Activated CD4-positive, CD25-positive, alpha-beta regulatory T cell treated with anti-CD3 and anti-CD28 coated beads, Interleukin-2, amount 50 U/mL, for 16 hours (primary cell): ENCODE measurements at places on chromosomes 12 and 14.

- no peak for DNase-seq
Observed at GRCh38 chr12:121783766-121784165, 9.7 kb downstream of the RHOF start.

- DNase-seq: no peak
Observed at GRCh38 chr12:120266180-120266870, 795 bp upstream of the PXN start.

DNA sequence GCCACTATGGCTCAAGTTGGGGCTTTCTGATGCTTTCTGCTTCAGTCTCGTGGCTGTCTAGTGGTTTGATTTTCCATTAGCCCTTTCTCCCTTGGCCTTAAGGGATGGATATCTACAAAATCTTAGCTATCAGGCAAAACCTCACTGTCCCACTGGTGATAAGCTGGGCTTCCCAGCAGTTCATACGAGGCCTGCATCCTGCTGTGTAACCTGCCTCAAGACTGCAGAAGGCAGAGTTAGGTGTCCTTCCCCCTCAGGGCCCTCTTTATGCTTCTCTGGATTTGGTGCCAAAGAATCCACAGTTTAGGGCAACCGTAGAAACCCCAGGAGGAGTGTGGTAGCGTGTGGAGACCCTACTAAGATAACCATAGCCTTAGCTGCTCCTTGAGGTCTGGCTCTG lies 38.9 kb downstream of the ETV6 start:
- DNase-seq: no peak

DNA sequence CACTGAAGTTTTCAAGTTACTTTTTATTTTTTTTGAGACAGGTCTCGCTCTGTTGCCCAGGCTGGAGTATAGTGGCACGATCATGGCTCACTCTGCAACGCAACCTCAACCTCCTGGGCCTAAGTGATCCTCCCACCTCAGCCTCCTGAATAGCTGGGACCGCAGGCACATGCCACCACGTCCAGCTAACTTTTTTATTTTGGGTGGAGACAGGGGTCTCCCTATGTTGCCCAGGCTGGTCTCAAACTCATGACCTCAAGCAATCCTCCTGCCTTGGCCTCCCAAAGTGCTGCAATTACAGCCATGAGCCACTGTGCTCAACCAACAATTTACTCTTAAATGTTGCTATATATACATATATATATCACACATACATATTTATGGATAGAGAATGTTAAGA lies 27.4 kb upstream of the LGALS3 start:
- DNase-seq: no peak

DNA sequence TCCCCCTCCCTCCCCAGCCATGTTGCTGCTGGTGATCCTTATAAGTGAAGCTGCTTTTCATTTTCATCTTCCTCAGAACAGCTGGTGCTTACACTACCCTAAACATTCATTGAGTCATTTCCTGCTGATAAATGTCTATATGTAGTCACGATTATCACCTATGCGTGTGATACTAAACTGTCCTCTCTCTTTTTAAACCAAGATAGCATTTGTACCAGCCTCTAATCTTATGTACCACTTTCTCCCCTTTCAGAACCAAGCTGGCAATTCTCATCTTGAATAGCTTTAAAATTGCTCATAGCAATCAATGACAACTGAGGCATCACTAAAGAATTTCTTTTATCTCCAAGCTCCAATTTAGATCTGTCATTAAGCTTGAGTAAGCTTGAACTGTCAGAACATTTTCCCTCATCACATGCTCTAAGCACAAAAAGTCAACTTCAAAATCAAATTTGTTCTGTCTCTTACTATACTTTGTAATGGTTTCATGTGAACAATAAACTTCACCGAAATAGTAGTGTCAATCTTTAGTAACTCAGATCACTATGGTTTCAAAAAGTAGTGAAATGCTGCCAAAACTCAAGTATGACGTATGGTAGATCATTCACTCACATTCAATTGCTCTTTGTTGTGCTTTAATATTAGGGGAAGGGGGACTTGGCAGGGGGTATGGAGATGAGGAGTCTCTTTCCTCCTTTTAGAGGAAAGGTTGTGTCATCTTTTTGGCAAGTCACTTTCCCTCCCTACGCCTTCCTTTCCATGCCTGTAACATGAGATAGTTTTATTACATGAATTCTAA lies 178.1 kb upstream of the NOVA1 start:
- no peak for DNase-seq

DNA sequence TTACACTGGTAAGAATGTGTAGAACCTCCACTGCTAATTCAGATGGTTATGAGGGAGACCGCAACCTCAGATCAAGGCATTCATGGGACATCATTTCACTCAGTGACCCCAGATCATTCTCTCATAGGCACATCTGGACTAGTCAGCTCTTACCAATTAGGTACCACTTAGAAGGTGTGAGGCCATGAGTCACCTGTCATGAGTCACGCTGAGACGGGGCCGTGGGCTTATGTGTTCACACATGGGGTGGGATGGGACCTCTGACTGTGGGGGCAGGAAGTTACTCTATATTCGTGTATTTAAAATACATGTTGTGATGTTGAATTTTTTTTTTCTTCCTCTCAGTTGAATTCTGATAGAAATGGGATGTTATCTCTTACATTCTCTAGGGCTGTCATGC lies 55.9 kb downstream of the CCDC92 start:
- DNase-seq: no peak

DNA sequence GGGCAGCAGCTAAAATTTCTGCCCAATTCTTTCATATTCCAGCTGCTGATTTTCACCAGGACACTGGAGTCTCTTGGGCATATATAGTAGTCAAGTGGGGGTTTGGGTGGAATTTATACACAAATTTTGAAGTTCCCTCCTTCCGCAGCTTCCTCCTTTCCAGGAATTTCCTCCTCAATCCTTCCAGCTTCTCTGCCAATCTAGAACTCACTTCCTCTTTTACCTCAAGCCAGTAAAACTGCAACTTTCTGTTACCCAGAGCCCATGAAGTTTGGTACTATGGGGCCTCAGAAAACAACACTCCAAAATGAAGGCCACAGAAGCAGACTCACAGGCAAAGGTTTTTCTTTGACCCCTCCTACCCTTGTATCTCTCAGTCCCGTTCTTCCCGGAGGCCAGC lies 51.7 kb upstream of the G2E3 start:
- no peak for DNase-seq

GRCh38 chr12:108525681-108526080 lies 10.6 kb downstream of the FICD start:
- no peak for DNase-seq

- no peak for DNase-seq
Observed at GRCh38 chr12:130462558-130463274, 125.0 kb downstream of the PIWIL1 start.

DNA sequence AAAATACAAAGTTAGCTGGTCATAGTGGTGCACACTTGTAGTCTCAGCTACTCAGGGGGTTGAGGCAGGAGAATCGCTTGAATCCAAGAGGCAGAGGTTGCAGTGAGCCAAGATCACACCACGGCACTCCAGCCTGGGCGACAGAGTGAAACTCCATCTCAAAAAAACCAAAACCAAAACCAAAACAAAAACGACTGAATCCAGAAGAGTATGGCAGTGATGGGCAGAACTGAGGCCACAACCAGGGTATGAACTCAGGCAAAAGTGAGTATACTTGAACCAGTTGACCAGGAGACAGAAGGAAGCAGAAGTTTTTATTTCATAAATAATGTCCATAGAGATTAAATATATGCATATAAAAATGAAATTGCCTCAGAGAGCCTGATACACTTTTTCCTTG lies 620.0 kb upstream of the SEL1L start:
- no peak for DNase-seq

GRCh38 chr12:46650688-46651087 lies 175.1 kb downstream of the SLC38A4 start:
- no peak for DNase-seq

DNA sequence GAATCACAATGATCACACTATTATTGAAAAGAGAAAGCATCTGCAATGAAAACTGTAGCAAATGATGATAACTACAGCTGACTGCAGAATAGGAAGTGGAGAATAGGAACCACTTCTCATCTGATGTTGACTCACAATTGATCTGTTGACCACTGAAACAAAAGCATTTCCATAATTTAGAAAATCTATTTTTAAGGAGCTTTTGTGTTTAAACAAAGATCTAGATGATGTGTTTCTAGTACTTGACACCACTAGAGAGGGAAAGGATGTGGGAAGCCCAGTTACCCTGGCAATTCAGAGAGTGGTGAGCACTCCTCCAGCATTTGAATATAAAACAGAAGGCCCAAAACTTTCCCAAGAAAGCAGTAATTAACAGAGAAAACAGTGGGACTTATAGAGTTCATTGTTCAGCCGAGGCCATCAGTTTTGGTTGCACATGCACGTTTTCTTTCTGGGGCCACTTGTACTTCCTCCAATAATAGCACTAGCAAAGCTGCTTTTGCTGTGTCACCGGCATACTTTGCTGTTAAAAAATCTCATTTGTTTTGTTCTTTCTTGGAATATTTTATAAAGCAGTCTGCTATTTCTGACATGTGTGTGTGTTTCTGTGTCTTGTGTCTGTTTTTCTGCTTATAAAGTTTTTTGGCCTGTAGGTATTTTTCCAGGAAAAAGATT lies 76.1 kb upstream of the HECTD1 start:
- DNase-seq: no peak

- DNase-seq: no peak
Observed at GRCh38 chr12:2011643-2012607, 7.7 kb upstream of the DCP1B start.

DNA sequence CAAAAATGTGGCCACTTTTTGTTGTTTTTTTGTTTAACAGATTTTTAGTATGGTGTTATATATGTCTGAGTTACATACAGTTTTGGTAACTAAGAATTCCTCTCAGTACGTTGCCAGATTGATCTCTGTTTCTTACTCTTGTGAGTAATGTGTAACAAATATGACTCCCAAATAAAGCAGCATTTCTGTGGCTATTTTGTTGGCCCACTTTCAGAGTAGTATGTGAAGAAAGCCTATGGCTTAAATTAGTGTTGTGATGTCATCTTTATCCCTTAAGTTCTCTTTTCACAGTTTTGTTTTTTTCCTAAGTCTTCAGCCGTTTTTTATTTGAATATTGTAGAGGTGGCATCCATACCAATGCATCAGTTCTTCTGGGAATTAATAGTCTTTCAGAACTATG lies 10.7 kb downstream of the PCNX4 start:
- no peak for DNase-seq

- no peak for DNase-seq
Observed at GRCh38 chr12:104334581-104334980, 31.0 kb downstream of the EID3 start.

DNA sequence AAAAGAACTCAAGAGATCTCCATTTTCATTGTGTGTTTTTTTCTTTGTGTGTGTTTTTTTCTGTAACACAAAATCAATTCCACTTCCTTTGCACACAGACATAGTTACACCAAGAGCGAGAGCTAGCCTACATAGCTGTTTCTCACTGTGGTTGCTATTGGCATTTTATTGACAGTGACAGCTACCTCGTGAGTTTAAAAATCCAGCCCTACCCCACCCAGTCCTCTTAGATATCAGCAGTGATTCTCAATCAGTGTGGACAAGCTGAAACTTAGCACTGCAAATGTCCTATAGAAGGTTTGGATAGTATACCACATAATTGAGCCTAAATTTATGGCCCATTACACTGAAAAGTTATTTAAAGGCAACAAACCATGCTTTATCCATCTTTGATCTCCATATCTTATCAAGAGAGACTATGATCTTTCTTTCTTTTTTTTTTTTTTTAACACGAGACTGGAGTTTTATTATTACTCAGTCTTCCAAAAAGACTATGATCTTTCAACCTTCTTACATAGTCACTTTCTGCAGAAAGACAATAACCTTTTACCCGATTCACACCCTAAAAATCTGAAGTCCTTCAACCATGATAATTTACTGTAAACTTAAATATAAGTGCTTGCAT lies 46.8 kb downstream of the ATP2B1 start:
- DNase-seq: no peak

- no peak for DNase-seq
Observed at GRCh38 chr14:36105401-36105800, 71.1 kb downstream of the PTCSC3 start.

DNA sequence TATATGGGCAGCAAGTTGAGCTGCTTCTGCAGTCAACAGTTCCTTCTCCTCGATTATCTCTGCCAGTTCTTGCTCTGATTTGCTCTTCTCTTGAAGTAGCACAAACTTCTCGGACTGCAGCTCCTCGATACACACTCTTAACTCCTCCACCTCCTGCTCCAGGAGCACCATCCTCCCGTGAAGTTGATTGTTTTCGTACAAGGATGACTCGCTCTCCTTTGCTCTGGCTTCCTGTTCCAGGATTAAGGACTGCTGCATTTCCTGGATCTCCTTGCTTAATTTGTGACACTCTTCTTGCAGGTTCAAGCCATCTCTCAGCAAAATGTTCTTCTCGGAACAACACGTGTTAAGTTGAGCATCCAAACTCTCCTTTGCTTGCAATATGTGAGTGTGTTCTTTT lies 56.2 kb upstream of the VPS33A start:
- DNase-seq: no peak

DNA sequence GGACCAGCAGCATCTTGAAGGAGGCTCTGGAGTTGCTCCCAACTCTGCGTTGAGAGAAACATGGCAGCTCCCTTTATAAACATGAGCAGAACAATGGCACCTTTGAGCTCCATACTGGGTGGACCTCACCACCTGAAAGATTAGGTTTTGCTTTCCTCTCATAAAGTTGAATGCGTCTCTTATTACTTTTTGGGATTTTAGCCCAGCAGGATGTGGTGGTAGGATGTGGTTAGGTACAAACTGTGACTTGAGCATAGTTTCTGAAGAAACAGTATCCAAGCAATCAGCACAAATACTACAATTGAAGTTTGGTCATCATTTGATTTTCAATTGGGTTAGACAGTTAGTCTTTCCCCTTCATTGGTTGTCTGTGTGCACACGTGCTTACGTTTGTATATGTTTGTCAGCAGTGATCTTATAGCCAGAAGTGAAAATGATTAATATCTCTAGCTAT lies at the start of gene PRR4:
PRR4 (minus strand) TSS at position 51 of the 454 bp plus-strand sequence; CDS start at position 13, 38 bp downstream.
- no peak for DNase-seq

DNA sequence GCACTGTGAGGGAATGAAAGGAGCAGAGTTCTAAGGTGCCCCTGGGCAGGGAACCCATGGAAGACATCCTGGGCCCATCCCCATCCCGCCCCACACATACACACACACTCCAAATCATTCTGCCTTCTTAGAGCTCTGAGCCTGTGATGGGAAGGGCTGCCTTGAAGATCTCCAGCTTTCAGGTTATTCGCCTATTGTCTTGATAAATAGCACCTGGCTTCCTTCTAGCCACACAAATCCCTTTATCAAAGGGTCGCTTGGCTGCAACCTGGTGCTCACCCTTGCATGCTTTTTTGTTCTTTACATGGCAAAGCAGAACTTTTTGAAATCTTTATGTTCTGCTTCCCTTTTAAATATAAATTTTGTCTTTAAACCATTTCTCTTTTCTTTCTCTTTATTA lies 112.2 kb upstream of the TMTC1 start:
- DNase-seq: no peak
